Bone marrow (tissue), 2 donors: ENCODE measurements at places on chromosomes 12 and 14.

DNA sequence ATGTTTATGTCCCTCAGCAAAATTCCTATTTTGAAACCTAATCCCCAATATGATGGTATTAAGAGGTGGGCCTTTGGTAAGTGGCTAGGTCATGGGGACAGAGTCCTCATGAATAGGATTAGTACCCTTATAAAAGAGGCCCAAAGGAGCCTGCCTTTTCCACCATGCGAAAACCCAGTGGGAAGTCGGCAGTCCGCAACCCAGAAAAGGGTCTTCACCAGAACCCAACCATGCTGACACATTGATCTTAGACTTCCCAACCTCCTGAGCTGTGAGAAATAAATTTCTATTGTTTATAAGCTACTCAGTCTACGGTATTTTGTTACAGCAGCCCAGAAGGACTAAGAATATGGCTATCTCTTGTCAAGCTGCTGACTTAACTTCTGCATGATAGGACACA, 66.5 kb downstream of the COCH start:
- DNase-seq, result no peak

- DNase-seq, result no peak
Observed at GRCh38 chr12:57377103-57377840, 53.6 kb downstream of the R3HDM2 start.

DNA sequence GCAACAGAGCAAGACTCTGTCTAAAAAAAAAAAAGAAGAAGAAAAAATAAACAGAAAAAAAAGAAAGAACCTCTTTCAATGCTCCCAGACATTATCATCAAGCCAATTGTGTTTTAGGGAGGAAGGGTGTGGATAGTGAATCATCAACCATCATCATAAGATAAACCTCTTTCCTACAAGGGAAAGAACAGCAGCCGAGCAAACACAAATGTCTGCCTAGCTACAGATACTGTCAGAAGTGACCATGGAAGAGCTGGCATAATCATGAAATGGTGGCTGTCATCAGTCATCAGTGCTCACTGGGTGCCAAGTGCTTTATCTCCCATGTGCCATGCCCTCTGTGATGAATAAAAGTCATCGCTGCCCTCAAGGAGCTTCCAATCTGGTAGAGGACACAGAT, 46.6 kb downstream of the SLC17A8 start:
- DNase-seq, result no peak

DNA sequence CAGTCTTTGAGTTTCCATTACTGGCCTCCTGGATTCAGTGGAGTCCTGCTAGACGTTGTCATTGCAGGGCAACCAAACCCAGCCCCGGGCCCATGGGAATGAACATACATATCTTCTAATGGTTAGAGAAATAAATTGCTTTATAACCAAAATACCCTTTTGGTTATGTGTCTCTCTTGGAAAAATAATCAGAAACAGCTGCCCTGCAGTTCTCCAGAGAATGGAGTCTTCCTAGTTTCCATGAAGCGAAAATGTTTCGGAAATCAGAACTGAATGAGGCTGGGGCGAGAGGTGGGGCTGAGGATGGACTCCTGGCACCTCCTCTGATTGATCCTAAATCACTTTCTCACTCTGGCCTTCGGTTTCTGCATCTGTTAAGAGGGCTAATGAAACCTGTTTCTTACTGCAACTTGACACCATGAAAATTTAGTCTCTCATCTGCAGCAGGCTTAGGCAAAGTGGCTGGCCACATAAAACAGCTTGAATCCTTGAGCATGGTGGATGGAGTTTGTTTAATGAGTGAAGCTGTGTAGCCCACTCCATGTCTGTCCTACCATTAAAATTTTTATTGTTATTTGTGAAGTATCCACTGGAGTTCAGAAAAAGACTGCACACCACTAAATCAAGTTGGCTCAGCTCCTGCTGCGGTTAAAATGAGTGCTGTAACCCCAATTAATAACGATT, 198.9 kb downstream of the CACNA1C start:
- DNase-seq, result no peak

GRCh38 chr14:104800015-104800770, 708 bp upstream of the ZBTB42 start:
- DNase-seq, result peak; percentile 44

- DNase-seq, result no peak
Observed at GRCh38 chr14:53035336-53036210, 84.7 kb upstream of the FERMT2 start.

- DNase-seq, result no peak
Observed at GRCh38 chr14:40417777-40418401, 985.7 kb upstream of the FBXO33 start.

DNA sequence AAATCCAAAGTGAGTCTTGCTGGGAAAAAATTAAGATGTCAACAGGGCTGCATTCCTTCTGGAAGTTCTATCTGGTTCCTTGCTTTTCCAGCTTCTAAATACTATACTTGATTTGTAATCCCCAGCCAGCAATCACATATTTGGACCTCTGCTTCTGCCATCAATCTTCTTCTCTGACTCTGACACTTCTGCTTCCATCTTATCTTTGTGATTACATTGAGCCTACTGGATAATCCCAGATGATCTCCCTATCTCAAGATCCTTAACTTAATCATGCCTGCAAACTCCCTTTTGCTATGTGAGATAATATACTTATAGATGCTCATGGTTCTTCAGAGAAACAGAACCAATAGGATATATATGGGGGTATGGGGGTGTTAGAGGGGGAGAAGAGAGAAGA, 49.9 kb upstream of the ZDHHC17 start:
- no peak for DNase-seq

DNA sequence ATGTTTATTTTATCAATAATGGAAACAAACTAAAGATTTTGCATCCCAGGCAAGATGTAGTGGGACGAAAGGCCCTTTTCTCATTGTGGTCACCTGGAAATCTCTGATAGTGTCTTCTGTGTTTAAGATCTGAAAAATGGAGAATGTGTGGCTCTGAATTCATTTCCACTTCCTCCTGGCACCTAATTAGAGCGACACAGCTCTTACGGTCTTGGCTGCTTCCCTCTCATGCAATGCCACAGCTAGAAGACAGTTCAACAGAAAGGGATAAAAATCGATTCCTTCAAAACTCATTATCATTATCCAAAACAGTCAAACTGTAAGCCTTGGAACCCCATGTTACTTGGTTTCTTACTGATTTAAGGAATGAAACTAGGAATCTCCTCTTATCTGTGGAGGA, 9.3 kb downstream of the ST8SIA1 start:
- no peak for DNase-seq
